ENCODE measurements at places on chromosomes 5 and 9.
A peak's percentile ranks its signal among the peaks of the same experiment; 100 is the strongest.

GRCh38 chr5:35237580-35238376, 7.5 kb upstream of the PRLR start:
- DNase-seq = no peak

DNA sequence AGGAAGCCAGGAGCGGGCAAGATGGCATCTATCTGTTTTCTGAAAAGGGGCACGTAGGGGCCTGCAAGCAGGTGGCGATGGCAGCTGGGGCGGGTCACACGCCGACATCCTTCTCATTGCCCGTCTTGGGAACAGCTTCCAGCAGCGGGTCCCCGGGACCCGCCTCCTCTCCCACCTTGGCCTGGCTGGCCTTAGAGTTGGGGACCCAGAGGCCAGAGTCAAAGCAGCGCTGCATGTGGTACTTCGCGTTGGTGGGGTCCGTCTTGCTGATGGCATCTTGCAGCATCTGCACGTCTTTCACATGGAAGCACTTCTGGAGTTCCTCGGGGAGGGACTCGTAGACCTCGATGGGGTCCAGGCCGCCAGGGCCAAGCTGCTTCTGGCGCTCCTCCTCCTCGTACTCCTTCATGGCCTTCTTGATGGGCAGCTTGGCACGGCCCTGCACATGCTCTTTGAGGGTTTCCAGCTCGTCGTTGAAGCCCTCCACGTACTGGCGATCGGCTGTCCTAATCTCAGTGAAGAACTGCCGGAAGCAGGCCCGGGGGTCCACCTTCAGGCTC, 127.6 kb upstream of the CLINT1 start:
- no peak for DNase-seq

GRCh38 chr5:134084570-134084969, 29.9 kb upstream of the TCF7 start:
- no peak for DNase-seq

- DNase-seq = no peak
Measured at GRCh38 chr5:147520450-147520849, 10.6 kb upstream of the DPYSL3 start.

GRCh38 chr9:17519761-17520160, 59.1 kb upstream of the SH3GL2 start:
- DNase-seq = no peak

GRCh38 chr9:129398101-129398960, 220.3 kb upstream of the IER5L start:
- DNase-seq = no peak

DNA sequence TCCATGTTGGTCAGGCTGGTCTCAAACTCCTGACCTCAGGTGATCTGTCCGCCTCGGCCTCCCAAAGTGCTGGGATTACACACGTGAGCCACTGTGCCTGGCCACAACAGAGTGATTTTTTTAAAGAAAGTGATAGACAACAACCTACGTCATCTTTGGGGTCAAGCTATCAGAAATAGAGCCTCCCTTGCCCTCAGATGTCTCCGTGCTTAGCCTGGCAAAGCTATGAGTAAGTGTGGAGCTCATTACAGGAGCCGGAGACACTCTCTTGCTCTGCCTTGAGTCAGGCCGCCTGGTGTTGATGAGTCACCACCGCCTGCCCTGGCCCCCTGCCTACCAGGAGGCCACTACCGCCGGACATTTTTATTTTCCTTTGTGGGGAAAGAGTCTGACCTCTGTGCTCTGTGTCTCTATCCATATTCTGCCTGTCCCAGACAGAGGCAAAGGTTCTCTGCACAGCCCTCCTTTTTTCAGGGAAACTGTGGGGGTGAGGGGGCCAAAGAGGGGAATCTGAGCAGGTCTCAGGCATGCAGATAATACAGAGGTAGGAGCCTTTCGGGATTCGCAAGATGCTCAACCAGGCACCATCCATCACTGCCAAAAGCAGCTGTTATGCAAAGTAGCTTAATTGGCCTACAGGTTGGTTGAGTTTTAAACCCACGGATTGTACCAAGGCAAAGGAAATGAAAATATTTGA, 123.7 kb upstream of the CPEB4 start:
- peak; percentile 59 for DNase-seq

DNA sequence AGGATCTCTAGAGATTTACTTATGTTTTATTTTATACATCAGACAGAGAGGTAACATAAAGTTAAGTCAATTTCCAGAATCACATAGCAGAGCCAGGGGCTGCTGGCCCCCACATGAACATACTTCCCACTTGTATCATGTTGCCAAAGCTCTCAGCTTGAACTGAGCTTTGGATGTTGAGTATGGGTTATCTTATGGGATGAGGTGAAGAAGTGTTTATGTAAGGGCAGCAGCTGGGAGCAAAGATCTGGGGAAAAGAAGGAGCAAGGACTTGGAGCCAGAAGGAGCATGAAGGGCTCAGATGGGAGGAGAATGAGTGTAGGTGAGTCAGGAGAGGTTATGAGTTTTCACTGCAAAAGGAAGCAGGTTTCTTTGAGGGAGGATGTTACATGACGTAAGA, 72.0 kb downstream of the MROH2B start:
- no peak for DNase-seq

DNA sequence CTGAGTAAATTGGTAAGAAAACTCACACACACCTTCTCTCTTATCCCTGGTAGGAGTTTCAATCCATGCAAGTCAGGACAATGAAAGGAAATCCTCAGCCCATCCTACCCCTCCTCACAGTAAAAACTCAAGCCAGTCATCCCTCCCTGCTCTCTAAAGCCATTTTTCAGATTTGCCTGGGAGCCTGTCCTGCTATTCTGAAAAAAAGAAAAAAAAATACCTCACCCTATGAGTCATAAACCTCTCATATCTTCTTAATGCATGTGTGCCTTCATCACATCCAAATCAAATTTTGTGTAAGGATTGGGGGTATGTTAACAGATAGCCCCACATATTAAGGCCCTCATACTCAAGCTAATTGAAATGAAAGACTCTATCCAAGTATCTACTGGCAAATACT, 14.1 kb downstream of the UGT3A2 start:
- DNase-seq = no peak

DNA sequence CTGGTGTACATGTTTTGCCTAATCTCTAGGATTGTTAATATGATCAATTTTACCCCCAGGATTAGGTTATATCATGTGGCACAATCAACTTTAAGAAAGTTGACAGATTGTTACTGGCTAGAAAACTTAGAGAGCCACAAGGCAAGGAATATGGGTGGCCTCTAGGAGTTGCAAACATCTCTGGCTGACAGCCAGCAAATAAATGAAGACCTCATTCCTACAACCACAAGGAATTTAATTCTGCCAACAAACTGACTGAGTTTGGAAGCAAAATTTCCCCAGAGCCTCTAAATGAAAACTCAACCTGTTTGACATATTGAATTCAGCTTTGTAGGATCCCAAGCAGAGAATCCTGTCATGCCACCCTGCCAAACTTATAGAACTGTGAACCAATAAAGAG, 196.4 kb upstream of the PTGER4 start:
- peak; percentile 40 for DNase-seq

GRCh38 chr5:135398160-135398854, 724 bp downstream of the MACROH2A1 start:
- DNase-seq = no peak

- DNase-seq = no peak
Measured at GRCh38 chr5:169128679-169129078, 172.3 kb downstream of the SLIT3 start.

DNA sequence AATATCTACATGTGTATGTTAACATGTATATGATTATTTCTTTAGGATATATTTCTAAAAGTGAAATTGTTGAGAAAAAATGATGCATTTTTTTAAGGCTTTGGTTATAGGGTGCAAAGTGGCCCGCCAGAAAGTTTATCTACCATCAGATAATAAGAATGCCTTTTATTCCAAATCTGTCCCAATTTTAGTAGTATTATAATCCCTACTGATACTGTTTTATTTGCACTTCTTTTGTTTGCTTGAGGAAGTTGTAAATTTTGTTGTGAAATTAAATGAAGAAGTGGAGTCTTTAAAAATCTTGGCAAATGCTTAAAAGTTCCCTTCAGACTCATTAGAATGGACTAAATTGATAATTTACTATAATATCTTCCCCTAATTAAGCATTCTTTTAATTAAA, 73.0 kb downstream of the NIPBL start:
- no peak for DNase-seq

DNA sequence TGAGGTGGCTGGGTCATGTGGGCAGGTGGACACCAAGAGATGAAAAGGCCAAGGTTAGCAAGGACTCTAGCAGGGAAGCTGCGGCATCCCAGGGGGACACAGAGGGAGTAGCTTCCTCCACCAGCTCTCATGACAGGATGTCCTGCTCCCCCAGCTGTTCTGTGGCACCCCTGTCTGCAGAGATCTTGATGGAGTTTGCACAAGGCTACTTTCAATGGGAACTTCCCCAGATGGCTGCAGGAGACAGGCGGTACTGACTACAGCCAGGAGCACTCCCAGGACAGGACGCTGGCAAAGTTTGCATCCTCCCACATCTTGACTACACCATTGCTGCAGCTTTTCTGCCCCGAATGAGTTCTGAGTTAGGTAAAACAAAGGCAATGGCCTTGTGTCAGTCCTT, 312.8 kb downstream of the TLE4 start:
- no peak for DNase-seq

DNA sequence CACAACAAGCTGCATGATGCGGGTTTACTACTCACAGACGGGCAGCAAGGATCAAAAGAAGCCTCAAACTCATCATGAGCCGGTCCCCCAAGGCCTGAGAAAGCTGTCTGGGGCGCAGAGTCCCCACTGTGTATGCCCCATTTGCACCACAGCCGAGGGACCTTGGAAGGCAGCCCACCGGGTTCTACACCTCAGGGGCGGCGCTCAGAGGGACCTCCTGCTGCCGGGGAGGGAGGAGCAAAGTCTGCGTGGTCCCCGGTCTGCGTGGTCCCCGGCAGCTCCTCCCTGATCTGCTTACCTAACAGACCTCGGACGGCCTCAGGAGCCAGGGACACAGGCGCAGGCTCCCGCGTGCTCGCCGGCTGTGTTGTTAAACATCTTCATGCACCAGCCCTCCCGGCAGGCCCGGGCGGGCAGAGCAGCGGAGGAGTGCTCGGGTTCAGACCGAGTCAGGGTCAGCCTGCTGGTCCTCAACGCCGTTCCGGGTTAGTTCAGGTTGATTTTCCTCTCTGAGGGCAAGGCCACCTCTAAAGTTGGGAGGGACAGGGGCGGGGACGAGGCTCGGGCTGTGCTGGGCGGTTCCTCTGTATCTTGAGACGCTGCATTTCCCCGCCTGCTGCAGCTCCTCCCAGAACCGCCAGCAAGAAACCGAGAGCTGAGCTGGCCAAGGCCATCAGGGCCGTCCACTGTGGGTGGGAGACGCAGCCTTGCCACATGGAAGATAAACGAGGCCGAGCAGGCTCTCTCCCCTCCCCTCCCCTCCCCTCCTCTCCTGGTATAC, 74.6 kb downstream of the MRPL36 start:
- DNase-seq = no peak

- DNase-seq = no peak
Measured at GRCh38 chr9:1050125-1050895, at the start of gene DMRT2. DMRT2 (plus strand) TSS chr9:1050357; CDS start chr9:1051614, 1,257 bp downstream.

GRCh38 chr5:60514152-60514551, 185.8 kb downstream of the DEPDC1B start:
- DNase-seq = no peak

DNA sequence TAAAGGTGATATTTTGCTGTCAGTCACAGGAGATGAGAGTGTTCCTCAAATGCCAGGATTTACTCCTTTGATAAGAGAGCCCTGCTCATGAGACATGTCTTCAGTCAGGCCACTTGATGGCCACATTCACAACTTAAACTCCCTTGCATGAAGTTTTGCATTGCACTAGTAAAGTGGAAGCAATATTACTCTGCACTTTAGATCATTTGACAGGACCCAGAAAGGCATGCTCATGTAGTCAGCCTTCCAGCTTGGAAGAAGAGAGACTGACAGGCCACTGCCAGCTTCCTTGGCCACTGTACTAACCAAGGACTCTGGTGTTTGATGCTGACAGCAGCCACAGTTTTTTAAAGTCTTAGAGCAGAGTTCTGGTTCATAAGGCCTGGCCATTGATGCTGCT, 42.6 kb downstream of the NPR3 start:
- DNase-seq = no peak

GRCh38 chr5:132142459-132142858, 68.9 kb downstream of the CSF2 start:
- DNase-seq = no peak

DNA sequence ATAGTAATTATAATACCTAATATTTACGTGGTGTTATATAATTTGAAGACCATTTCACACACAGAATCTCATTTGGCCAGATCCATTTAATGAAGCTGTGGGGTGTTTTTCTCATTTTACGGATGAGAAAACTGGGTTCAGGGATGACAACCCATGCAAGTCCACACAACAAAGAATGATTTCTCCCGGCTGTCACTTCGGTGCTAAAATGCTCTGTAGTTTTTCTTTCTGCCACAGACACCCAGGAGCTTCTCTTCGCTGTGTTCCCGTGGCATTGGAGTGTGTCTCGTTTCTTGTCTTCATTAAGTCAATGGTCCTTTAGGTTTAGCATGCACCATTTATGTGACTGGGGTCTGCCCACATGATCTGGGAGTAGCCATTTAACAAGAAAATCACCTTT, 308.5 kb downstream of the ENC1 start:
- DNase-seq = no peak

- no peak for DNase-seq
Measured at GRCh38 chr5:128345247-128345646, 192.8 kb downstream of the FBN2 start.

DNA sequence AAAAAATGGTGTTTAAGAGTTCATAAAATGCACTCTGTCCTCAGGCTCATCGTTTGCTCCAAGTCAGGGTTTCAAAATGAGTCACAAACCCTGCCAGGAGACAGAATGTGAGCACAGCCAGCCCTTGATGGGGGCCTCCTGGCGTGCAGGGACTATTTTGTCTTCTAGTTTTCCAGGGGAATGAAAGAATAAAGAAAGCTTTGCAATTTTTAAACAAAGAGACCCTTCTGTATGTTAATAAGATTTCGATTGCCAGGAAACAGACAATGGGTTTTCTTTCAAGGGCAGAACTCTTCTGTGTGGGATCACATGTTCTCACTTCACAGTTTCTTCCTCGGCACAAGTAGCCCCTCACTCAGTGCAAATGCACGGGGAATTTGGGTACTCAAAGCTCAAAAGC, 121.4 kb upstream of the C6 start:
- DNase-seq = no peak

DNA sequence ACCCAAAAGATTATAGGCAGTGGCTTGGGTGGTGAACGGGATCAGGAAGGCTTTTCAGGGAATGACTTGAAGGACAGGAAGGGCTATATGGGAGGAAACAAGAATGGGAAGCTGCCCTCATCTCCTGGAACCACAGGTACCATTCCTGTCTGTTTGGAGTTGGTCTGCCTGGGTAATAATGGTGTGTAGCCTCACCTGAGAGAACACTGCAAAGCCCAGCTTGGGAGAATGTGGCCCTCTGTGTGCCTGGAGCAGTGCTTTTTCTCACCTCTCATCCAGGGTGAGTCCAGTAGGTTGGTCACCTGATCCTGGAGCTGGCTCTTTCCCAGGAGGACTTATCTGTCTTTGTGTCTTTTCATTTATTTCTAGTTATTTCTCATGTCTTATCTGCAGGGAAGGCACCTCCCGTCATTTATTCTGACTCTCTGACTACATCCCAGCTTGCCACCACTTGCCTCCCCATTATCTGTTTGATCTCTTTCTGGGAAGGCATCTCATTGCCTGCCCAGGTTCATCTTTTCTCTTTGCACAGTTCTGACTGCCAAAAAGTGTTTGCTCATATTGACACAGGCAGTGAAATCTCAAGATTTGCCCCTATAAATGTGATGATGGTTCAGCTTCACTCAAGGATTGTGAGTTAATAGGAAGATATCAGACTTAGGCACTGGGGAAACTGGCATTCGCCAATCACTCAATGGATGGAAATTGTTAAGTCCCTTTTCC, 22.5 kb upstream of the OR2S2 start:
- DNase-seq = no peak
